ENCODE measurements at places on chromosomes 2 and 18.
A peak's percentile ranks its signal among the peaks of the same experiment; 100 is the strongest.

DNA sequence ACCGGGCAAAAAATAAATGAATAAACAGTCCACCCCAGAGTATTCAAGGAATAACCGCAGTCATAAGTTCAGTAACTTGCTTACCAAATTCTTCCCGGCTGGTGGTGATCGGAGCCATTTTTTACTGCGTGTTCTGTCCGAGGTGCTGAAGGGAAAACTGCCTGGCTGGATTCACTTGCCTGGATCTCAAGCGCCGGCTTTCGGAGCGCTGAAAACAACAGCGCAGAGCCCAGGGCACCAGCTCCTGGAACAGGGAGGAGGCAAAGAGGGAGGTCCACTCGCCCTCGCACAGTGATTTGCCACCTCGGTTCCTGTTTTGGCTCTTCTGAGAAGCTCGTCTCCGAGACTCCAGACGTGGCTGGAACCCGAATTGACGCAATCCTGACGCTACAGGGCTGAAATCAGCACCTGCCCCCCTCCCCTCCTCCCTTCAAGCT lies at the start of gene SYT4:
Gene SYT4 (minus strand): TSS at position 327 of the 437 bp plus-strand sequence. CDS start 209 bp downstream, at position 118.
- DNase-seq, result no peak

DNA sequence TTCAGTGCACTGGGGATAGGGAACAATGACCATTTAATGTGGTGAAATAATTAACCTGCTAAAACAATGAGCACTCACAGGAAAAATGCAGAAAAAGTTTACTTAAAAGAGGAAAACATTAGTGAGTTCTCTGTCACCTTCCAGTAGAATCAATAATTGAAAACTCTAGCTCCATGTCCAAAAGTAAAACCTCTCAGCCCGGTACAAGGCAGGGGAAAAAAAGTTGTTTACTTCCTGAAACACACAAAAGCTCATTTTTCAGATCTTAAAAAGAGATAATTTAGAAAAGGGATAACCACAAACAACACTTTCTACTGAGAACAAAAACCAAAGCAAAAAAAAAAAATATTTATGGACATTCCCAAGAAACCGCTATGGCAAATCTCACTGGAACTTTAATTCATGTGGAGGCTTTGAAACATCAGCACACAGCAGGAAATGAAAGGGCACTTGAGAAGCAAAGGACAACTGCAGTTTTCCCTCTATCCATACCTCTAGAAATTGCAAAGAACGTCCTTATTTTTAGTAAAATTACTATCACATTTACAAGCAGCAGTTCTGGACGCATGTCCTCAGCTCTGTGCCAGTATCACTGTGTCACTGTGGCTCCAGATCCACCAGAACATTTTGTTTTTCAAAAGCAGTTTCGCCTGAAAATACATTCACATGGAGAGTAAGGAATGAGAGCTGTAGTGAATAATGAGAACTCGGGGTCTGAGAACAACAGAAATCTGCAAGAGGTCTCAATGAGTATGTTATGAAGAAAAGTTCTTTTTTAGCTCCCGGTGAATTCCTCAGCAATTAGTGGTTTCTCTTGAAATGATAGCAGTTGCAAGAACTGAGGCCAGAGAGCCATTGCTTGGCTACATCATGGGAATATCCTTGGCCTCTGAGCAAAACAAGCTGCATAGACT lies 44.7 kb upstream of the DNAH7 start:
- no peak for DNase-seq

DNA sequence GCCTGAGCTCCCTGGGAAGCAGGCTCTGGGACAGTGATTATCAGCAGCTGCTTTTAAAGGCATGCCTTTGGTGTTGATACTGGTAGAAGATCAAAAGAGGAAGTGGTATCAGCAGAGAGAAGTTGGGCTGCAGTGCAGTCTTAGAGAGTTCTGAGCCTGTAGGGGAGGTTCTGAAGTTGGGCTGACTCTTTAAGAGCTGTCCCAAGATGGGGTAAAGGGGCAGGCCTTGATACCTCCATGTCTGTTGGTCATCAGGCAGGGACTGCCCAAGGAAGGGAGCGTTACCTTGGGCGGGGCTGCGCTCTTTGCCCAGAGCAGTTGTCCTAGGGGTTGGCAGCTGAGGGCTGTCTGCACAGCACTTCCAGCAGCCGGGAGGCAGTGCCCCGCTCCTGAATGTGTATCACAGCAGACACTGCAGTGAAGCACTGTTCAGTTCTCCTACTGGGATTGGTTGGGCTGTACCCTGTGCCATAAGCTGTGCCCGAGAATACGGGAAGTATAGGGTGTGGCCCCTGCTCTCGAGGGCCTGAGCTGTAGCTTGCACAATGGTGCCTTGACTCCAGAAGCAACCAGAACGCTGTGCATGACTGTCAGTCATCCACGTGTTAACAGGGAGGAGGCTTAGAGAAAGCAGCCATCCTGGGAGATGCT lies 177.0 kb downstream of the CTIF start:
- no peak for DNase-seq

DNA sequence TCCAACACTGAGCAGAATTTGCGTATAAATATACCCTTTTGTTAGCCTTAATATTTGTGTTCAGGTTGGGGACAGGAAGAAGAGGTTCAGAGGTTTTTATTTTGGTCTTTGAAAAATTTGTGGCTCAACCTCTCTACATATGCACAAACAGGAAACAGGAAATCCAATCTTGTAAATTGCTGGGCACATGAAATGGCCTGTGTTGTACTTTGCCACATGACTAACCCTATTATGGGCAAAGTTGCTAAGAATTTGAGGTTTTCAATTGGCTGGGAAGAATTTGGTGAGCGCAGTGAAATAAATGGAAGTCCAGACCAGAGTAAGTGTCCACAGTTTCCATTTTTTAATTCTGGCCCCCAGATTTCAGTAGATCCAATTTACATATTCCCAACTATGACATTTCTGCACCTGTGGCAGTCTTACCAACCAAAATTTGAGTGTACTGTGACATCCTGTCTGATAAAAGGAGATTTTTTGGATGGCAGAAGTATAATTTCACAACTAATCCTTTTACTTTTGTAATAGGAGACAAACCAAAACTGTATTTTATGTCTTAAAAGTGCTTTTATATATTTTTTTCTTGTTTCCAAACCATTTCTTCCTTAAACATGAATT lies 63.6 kb downstream of the COX7A2L start:
- DNase-seq, result no peak

DNA sequence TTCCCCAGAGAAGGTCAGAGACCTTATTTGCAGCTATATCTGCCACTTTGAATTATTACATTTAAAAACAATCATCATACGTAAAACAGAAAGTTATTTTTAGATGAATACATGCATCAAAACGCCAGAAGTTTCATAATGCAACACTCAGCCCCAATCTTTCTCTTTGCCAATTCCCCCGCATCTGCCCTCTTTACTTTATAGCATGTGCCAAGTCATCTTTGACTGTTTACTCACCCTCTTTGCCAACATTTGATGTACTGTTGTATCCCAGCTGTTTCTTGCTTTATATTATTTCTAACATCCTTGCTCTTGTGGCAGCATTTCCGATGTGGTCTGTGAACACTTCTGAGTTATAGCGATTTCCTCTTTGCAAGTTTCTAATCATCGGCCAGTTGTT lies 86.2 kb downstream of the CRIM1 start:
- DNase-seq, result no peak

GRCh38 chr2:136297994-136298393 lies 180.0 kb upstream of the CXCR4 start:
- no peak for DNase-seq

DNA sequence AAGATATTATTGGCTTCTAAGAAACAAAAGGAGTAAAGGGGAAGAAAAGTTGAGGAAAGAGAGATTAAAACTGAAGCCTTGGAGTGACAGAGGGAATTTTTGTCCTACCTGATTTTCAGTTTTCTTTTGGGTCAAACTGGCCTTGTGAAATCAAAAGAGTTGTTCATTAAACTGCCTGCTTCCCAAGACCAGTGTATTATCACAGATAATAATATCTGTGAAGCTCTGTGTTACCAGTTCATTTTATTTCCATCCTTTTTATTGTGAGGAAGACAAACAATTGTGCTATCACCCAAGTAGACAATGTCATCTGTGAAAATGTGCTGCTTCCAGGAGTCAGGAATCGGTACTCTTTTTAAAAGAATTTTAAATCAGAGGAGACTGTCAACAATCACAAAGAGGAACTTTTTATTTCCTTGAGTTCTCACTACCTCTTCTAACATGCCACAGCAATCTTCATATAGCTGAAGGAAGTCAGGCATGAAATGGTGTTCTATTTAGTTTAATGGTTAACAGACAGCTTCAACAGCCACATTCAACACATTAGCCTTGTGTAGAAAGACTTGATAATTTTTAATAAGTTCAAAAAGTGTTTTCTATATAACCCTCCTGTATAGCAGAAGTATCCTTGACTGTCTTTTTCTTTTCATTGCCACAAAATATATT lies 554.8 kb downstream of the PIK3C3 start:
- no peak for DNase-seq

GRCh38 chr2:37323176-37323780 lies 1.4 kb downstream of the PRKD3 start:
- DNase-seq, result no peak

DNA sequence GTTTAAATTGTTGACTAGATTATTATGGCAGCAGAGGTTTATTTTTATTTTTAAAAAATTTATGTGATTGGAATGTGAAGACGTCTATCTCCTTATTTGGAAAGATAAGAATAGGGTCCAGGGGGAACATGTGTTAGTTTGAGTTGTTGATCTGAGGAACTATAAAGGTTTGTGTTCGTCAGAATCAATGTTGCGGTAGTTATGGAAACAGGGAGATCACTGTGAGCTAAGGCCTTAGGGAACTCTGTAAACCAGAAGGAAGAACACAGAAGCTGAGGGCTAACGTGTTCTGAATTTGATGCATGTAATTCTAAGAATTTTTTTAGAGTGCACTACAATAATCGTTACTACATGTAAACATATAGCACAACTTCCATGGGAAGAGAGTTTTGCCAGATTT lies 168.5 kb upstream of the ZSWIM2 start:
- DNase-seq, result no peak

GRCh38 chr2:74206180-74206688 lies 7.8 kb downstream of the MTHFD2 start:
- no peak for DNase-seq

DNA sequence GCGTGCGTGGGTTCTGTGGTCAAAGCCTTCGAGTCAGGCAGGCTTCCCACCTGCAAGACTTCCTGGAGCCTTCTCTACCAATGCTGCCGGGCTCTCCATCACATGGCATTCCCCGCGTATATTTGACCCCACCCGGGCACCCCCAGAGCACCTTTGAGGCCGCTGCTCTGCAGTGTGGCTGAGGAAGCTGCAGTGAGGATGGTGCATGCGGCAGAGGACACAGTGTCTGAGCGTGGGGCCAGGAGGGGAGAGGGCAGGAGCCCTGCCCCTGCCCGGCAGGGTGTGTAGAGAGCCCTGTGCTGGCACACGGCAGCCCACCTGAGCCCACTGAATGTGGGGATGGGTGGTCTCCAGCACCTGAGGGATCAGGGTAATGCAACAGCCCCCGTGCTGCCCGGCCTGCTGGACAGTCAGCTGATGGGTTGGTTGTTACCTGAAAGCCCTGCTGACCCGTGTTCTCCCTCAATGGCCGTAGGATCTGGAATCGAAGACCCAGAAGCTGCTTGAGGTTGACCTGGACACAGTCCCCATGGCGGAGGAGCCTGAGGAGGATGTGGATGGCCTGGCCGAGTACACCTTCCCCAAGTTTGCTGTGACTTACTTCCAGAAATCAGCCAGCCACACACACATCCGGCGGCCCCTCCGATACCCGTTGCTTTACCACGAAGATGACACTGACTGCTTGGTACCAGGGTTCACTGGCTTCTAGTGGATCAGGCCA lies 36.8 kb upstream of the GPR17 start:
- DNase-seq, result no peak

GRCh38 chr2:9844036-9844483 lies 786 bp downstream of the TAF1B start:
- no peak for DNase-seq

DNA sequence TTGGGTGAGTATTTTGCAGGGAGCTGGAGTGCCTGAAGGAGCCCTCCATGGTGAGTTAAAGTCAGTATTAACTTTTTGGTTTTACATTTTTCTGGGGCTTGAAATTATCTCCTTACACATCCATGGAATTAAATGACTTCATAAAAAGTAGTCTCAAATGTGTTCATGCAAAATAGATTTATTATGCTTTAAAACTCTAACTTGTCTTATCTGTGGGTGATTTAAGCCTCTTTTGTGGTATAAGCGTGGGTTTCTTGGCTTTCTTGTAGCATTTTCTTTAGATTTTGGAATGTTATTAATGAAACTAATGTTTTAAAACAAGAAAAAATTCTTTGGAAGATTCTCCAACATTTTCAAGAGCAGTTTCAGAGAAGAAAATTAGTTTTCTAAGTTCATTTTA lies 27.8 kb downstream of the NABP1 start:
- no peak for DNase-seq

GRCh38 chr2:164933671-164934189 lies 21.6 kb downstream of the SLC38A11 start:
- DNase-seq, result no peak

GRCh38 chr2:134120733-134121630 lies 132.9 kb upstream of the MGAT5 start:
- peak; percentile 39 for DNase-seq

DNA sequence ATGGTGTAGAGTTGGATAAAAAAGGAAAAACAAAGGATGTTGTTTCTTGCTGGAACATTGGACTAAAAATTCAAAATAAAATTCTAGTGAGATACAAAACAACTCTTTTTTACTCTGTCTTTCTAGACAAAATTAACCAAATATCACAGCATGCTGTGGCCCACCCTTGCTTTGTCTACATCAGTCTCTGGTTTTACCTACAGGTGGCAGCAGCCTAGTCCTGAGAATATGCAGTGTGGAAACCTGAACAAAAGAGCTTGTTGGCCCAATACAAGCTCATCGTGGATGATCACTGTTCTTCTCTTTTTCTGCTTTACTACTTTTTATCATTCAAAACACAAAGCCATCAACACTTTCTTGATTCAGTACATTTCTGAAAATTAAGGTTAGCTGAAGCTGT lies 210.4 kb downstream of the CDH19 start:
- DNase-seq, result no peak

DNA sequence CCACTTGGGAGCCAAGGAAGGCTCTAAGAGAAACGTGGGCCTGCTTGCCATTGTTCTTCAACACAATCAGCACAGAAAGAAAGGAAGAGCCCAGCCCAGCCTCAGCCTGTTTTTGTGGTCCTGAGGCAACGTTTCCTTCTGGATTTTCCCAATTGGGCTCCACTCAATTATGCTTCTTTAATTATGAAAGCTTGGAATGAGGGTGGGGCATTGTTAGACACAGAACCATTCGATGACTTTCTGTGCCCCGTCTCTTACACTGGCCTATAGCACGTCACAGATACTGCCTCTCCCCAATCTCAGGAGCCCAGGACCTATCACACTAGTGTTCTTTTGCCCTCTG lies 207.4 kb downstream of the ZFP36L2 start:
- DNase-seq, result no peak

DNA sequence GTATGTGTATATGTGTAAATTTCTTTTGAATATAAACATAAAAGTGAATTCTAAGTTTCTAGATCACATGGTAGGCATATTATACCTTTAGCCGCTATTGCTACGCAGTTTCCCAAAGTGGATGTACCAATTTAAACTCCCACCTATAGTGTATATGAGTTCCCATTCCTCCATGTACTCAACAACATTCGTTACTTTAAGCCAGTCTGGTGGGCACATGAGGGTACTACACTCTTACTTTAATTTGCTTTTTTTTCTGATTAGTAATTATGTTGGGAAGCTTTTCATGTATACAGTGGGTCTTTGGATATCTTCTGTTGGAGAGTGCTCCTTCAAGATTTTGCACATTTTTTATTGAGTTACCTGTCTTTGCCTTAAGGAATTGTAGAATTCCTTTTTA lies 683.8 kb downstream of the ERBB4 start:
- no peak for DNase-seq

- no peak for DNase-seq
Measured at GRCh38 chr2:144659731-144660275, 139.9 kb upstream of the ZEB2 start.

Data from stimulated activated CD4-positive, alpha-beta T cell treated with anti-CD3 and anti-CD28 coated beads, Interleukin-12 subunit alpha, Interleukin-12 subunit beta, amount 100 ng/mL, for 24 hours (primary cell).